ENCODE measurements at places on chromosomes 16 and 17. TPM values are rescaled to one million over a fixed set of nuclear protein-coding genes. Genes with fewer than 3 reads are reported as not detected.
A peak's percentile ranks its signal among the peaks of the same experiment; 100 is the strongest.

- DNase-seq, result no peak
These were observed 4.2 kb downstream of the CCDC42 start for GRCh38 chr17:8740486-8740885.

DNA sequence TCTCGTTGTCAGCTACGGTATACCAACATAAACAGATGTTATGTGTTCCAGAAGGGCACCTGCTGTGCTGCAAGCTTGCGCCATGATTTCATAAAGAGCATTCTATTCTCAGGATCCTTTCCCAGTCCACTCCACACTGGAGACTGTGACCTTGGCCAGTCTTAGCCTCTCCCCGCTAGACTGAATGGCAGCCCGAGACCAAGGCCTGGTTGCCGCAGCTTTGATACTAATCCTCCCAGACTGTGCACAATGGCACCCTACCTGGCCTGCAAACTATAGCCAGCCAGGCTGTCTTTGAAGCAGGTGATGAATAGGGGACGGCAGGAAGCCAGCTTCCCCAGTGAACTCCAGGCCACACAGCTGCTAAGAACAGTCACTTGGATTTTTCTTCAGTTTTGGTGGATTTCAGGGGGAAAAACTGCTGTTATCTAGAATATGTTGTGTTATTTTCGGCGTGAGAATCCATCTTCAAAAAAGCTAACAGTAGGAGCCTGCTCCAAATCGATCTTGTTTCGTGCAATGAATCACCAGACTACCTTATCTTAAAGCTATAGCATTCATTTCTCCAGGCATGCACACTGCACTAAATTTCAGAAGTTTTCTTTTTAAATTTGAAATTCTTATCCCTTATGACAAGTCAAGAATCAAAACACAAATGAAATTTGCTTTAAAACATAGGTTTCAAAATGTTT, 289.0 kb downstream of the CEP112 start:
- DNase-seq, result no peak

Gene POLR2C
- total RNA-seq, result 37.1 TPM

Gene OR1A1
- not detected for total RNA-seq

- DNase-seq, result no peak
These were observed 5.3 kb downstream of the CBX4 start for GRCh38 chr17:79833744-79834564.

DNA sequence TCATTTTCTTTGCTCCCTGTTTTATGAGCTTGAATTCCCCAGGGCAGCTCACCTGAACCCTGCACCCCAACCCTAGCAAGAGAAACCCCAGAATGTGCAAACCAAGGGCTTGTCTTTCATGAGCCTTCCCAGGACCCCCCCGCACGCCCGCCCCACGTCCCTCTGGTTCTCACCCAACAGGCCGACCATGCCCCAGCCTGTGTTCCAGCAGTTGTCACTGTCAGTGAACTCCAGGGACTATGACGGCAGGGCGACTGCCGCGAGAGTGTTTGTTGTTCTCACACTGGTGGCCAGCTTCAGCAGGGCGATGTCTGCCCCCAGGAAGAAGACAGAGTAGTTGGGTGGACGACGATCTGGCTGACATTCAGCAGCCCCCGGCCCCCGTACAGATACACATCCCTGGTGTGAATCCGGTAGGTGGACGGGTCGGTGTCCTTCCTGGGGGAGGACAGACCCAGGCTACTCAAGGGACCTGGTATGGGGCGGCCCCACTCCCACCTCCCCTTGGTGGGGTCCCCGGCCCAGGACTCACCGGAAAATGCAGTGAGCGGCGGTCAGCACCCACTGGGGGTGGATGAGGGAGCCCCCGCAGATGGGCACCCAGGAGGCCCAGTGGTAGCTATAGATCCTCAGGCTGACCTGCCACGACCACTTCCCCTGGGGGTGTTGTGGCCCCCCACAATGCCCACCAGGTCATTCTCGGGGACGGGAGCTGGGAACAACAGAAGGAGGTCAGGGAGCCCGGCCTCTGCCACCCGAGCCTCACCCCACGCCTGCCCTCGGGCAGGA, 20.1 kb downstream of the TPSD1 start:
- DNase-seq, result no peak

DNA sequence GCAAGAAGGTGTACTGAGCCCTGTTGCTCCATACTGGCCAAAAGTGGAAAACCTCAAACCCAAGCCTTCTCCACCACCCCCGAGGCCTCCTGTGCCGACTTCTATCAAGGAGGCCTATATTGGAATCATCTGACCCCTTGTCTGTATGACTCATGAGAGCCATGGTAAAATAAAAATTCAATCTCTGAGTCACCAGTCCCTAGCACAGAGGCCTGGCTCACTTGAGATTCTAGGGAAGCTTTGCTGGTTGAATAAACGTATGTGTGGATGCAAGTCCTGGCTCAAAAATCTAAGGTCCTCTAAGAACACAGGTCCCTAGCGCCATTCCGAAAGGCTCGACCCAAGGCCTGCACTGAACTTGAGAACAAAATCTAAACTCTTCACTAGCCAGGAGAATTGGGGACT, 15.0 kb downstream of the NSMCE1 start:
- no peak for DNase-seq

DNA sequence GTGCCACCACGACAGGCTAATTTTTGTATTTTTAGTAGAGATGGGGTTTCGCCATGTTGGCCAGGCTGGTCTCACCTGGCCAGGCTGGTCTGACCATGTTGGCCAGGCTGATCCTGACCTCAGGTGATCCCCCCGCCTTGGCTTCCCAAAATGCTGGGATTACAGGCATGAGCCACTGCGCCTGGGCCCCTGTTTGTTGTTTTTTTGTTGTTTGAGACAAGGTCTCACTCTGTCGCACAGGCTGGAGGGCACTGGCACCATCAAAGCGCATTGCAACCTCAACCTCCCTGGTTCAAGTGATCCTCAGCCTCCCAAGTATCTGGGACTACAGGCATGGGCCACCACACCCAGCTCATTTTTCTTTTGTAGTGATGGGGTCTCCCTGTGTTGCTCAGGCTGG, 43.7 kb upstream of the TAOK1 start:
- DNase-seq, result no peak

Gene RNF112
- total RNA-seq, result 3.5 TPM

Gene G6PC1
- not detected for total RNA-seq

Gene KRTAP1-5
- total RNA-seq, result not detected

DNA sequence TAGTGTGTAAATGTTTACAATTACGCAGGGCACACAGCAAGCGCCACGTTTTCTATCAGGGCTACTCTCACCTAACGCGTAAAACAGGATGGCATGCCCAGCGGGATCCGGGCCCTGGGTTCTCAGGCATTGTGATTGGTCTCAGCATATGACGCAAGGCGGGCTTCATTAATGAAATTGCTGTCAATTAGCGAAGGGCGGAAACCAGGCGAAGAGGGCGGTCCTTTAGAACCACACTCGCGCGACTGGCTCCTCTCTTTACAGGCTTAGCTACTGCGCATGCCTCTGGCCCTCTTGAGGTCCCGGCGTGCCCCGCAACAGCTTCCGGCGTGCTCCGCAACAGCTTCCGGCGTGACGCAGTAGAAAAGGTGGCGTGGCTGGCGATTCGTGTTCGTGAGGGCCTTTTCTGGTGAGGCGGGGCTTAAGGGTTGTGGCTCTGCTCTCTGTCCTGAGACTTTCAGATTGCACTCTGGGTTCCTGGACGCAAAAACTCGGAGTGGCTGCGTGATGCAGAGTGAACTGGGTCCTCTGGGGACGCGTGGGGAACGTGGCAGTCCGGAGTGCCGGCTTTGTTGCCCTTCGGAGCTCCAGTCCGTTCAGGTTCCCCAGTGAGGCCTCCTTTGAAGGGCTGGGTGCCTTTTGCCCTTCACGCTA, 9.2 kb downstream of the OR2C1 start:
- DNase-seq, result peak; percentile 89

GRCh38 chr17:12078791-12079190, 58.1 kb downstream of the MAP2K4 start:
- DNase-seq, result no peak

Gene WIPI1
- 62.8 TPM for total RNA-seq

Gene USP6
- total RNA-seq, result 0.08 TPM

Gene OR3A3
- total RNA-seq, result not detected

DNA sequence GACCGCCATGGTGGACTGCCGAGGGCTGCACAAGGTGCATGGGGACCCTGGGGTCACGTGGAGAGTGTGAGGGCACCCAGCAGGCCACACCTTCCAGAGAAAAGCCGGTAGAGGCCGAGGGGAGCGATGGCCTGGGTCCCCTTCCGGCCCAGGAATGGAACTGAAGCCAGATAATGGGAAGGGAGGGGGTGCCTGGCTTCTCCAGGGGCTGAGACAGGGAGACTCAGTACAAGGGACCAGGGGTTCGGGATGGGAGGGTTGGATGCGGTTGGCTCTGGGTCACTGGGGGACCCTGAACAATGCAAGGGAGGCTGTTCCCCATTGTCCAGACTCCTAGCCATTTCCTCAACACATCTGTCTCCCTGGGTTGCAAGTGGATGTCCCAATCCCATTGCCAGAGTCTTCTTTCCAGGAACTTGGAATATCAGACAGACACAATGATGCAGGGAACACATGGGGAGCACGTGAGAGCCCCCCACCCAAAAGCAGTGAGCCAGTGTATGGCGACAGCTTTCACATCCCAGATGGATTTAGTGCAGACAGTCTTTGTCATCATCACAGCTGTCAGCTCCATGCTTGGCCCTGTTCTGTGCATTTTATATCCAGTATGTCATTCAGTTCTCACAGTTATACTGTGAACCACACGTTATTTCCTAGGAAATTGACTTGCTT, 23.6 kb upstream of the DNAI2 start:
- no peak for DNase-seq

Gene TCAP
- 5,286 TPM for total RNA-seq

- DNase-seq, result peak; percentile 76
These were observed 1.3 kb downstream of the SRL start for GRCh38 chr16:4240624-4241023.

- DNase-seq, result peak; percentile 27
These were observed 6.8 kb downstream of the ACD start for GRCh38 chr16:67653128-67653788.

Gene NOS2
- total RNA-seq, result 0.22 TPM

- DNase-seq, result no peak
These were observed 5.4 kb upstream of the KPNB1 start for GRCh38 chr17:47644324-47644723.

DNA sequence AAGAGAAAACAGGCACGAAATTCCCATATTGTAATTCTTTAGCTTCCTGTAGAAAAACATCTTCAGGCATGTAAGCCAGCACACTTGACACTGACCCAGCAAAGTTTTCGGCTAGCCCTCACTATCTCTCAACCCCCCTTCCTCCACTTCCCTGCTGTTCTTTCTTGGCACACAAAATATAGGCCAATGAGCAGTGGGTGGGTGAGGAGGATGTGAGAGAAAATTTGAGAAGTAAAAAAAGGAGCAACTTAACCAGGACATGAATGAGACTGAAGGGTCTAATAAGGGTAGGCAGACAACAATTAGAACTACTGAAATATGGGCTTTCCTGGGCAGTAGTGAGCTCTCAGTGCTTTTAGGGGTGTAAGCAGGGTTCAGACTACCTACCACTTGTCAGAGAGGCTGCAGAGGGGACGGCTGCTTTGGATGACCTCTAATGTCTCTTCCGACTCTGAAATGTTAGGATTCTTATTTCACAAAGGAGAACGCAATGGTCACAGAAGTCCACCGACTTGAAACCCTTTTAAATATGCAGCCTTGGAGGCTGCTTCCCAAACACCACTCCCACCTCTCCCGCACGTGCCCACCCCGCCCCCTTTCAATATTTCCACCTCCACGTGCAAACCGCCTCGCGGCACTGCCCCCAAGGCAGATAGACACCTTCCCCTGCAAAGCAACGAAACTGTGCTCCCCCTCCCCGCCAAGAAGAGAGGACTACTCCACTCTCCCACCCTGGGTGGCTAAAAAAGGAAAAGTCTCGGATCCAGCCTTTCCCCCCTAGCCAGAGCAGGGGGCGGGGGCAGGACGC, 889 bp downstream of the MBTD1 start:
- peak; percentile 58 for DNase-seq
